ENCODE measurements at places on chromosomes 1 and 21. TPM values are rescaled to one million over a fixed set of nuclear protein-coding genes. Genes with fewer than 3 reads are reported as not detected.

The IVL gene
- total RNA-seq: not detected

The NFASC gene
- 1.1 TPM for total RNA-seq

The FYB2 gene
- not detected for total RNA-seq

The A3GALT2 gene
- not detected for total RNA-seq

The INKA2 gene
- 2.1 TPM for total RNA-seq

The MAB21L3 gene
- total RNA-seq: not detected

The TMEM51 gene
- total RNA-seq: 27.8 TPM

The OR2L3 gene
- not detected for total RNA-seq

Measured in A549 treated with AZD2906 at 1 μM for 4 hours (cell line).